Activated T-cell treated with anti-CD3 and anti-CD28 coated beads, Interleukin-2, amount 50 U/mL, for 24 hours (primary cell): ENCODE measurements at places on chromosomes 1 and 21.

DNA sequence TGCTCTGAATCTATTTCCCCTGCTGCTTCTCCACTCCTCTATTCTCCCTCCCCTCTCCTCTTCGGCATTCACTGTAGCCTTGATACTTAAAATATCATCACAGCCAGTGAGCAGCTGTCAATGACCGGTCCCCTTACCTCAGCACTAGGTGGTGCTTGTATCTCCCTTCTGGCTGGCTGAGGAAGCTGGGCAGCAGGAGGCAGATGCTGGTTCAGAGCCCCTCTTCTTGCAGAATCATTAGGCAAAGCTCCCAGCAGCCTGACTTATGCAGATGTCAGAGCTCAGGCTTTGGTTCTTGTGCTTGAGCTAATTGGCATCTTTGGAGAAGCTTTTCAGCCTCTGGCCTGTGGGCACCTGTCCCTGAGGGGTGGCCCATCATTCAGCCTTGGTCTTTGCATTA is 31.9 kb upstream of the KCNA2 start:
- no peak for DNase-seq

GRCh38 chr1:58978096-58978495 is 194.2 kb upstream of the JUN start:
- DNase-seq, result no peak

DNA sequence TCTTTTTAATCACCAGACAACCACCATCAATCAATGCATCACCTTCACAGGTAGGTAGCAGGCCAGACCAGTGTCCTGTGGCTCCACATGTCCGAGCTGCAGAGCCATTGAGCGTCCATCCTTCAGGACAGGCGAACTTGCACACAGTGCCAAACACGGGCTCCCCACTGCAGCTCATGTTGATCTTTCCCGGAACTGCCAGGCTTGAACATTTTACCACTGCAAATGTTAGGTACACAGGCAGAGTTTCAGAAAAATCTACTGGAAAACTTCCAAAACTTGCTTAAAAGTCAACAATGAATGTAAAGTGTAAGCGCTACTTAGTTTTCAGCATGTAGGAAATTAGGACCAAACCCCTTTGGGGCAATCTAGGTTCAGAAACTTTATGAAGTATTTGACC is 6.6 kb downstream of the SELE start:
- DNase-seq, result no peak

- no peak for DNase-seq
Observed at GRCh38 chr1:7424352-7424890, 346.7 kb upstream of the VAMP3 start.
